Esophagus mucosa (tissue), 1 donor: ENCODE measurements at places on chromosomes 7 and 10. TPM values are rescaled to one million over a fixed set of nuclear protein-coding genes. Genes with fewer than 3 reads are reported as not detected.

The ADAMTS14 gene
- 0.64 TPM for total RNA-seq

The GPR85 gene
- 0.32 TPM for total RNA-seq

The BEND7 gene
- 0.56 TPM for total RNA-seq

The CALCR gene
- total RNA-seq = not detected

The MSRB2 gene
- 17.1 TPM for total RNA-seq

The MYL7 gene
- not detected for total RNA-seq

The METTL2B gene
- 18.4 TPM for total RNA-seq

The TRIL gene
- 2.9 TPM for total RNA-seq

The SPDYE6 gene
- not detected for total RNA-seq

The IFIT3 gene
- 3.8 TPM for total RNA-seq

The TBATA gene
- not detected for total RNA-seq

The PON1 gene
- not detected for total RNA-seq

The CADPS2 gene
- total RNA-seq = 2.4 TPM

The ZNF37A gene
- 5.6 TPM for total RNA-seq

The HKDC1 gene
- 0.04 TPM for total RNA-seq

The GAD2 gene
- total RNA-seq = not detected

The GPR26 gene
- total RNA-seq = not detected

The MRPS33 gene
- 54.1 TPM for total RNA-seq

The LRGUK gene
- total RNA-seq = 0.32 TPM

The MACROH2A2 gene
- total RNA-seq = 18.8 TPM

The SSMEM1 gene
- total RNA-seq = not detected
